Stimulated activated CD4-positive, alpha-beta T cell treated with anti-CD3 and anti-CD28 coated beads, Interleukin-15, amount 100 ng/mL, for 1 hour (primary cell): ENCODE measurements at places on chromosomes 2 and 18.

DNA sequence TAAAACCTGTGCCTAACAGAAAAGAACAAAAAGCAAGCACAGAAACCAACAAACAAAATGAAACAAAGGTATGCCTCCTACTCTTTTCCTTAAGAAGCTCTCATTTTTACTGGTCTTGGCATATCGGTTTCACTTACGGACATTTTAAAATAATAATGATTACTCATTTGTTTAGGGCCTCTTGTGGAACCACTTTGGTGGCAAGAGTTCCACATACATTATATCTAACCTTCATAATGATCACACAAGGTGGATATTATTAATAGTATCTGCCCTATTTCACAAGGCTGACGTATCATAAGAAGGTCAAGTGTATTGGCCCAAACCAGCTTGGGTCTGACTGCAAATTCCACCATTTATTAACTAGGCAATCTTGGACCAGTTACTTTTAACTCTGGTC is 304.7 kb downstream of the TCF4 start:
- DNase-seq, result no peak

GRCh38 chr2:77666251-77666980 is 144.2 kb upstream of the LRRTM4 start:
- no peak for DNase-seq

GRCh38 chr2:212180408-212181083 is 358.1 kb downstream of the ERBB4 start:
- DNase-seq, result no peak

DNA sequence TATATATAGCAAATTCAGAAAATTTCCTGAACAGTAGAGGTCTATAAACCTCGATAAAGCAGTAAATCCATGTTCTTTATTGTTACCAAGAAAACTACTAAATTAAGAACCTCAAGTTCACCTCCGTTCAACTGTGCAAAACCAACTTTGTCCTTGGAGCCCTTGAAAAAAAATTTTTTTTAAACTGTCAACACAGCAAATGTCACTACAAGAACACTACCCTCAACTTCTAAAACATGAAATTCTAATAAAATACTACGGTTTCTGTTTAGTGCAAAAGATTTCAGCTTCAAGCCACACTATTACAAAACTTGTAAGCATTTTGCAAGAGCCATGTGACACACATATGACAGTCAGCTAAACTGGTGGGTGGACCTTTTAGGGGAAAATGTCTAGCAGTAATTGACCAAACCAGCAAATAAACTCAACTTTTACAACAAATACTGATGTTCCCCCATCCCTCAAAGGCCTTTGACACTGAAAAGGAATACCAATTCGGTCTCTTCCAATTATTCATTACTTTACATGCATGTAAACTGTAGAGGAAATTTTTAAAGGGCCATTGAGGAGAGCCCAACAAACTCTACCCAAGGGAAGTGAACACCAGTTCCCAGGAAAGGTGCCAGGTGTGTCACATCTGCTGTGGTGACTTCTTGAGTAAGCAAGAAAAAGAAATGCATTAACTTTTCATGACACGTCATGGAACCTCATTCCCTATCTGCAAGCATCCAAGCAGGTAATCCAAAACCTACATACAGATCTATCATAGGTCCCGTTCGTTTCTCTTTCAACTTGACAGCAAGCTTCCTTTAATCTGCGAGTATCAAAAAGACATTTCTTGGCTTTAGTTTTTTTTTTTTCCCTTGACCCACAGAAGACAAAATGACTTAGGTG is 1.4 kb downstream of the RAB1A start:
- DNase-seq, result no peak

DNA sequence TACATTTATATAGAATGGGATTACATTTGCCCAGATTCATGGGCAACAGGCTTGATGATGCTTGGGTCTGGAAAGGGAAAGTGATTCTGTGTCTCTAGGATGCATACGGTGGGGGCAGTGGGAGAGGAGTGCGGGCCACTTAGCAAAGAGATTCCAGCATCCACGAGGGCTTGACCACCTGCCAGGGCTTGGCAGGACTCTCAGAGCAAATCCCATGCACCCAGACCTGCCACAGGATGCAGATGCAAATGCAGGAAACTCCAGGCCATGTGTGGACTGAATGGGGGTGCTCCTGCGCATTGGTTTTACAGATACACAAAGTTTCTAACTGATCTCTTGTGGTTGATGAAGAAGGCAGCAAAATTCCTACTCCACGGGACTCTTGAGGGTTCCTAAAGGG is 334.7 kb downstream of the CYRIA start:
- no peak for DNase-seq

GRCh38 chr2:186032102-186032738 is 293.6 kb downstream of the FSIP2 start:
- no peak for DNase-seq

DNA sequence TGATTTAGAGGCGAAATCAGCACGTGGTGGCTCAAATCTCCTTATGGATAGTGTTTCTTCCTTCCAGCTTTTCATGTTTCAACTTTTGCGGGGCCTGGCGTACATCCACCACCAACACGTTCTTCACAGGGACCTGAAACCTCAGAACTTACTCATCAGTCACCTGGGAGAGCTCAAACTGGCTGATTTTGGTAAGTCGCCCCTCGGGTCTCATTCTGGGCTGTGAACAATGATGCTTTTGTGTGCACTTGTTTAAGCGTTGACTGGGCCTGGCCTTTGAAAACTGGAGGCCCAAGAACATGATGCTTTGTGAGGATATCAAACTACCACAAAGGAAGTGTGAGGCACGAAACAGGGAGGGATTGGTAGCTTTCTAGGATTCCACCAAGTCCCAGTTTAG is 27.4 kb downstream of the CDK15 start:
- no peak for DNase-seq

DNA sequence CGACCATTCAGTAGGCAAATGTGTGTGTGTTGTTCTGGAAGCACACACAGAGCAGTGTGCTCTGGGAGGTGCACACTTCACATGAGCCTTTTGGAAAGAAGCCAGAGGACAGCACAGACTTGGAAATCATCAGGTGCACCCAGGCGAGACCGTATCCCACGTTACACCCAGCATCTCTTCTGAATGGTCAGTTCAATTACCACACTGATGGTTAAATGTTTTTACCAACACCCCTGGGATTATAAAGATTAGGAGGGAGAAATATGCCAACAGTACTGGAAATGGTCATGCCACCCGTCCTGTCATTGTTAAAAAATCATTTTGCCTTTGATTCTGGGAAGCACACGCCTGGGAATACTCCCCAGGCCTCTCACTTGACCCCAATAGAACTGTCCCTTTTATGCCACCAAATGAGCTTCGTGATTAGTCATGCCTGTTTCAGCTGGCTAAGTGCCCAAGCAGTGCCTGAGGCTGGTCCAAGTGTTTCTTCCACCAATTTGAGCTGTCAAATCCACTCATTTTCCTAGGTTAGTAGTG is 183.7 kb downstream of the NRP2 start:
- no peak for DNase-seq

DNA sequence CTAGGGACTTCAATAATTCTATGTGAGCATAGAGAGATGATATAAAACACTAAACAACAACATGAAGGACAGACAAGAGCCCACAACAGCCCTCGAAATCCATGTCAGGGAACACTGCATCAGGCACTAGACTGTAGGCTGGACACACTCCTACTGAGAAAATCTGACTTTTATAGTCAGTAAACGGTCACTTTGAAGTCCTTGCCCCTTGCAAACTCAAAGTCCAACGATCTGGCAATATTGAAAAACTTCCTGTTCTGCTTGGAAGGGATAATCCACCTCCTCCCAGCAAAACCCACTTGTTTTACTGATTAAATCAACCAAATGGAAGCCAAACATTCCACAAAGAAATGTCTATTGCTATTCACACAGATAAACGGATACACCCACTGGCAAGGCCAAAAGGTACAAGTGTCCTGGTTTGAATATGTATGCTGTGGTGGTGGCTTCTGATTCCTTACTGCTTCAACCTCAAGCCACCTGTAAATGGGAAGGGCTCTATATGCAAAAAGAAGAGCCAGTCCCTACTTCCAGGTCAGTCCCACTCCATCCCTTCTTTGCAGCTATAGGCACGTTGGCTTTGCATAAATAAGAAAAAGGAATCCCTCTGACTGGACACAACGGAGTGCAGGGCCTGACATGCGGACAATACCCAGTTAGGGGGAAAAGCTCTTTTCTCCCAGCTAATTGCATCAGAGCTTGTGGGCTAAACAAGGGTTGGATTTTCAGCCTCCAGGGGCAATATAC is 56.6 kb downstream of the STK39 start:
- DNase-seq, result no peak

DNA sequence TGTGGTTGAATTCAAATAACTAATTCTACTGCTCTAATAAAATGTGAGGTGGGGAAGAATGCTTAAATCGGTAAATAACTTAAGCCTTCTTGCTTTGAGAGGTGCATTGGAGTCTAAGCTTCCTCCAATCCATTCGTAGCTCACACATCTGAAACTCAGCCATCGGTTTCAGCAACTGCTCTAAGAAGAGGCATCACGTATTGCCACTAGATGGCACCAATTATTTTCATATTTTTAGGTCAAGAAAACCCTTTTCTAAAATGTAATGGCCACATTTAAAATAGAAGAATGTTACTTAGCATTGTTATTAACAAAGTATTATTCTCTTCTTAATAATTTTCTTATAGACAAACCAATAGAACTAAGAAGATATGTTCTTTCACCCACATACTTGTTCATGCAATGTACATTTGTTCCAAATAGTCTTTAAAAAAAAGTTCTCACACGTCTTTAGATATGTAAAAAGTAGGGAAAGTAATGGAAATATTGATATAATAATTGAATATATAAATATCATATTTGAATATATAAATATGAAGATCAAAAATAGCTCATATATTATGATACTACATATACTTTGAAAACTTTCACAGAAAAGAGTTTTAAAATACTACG is 229.8 kb downstream of the CCDC178 start:
- no peak for DNase-seq

GRCh38 chr2:74005786-74006185 is 21.1 kb downstream of the TET3 start:
- no peak for DNase-seq

DNA sequence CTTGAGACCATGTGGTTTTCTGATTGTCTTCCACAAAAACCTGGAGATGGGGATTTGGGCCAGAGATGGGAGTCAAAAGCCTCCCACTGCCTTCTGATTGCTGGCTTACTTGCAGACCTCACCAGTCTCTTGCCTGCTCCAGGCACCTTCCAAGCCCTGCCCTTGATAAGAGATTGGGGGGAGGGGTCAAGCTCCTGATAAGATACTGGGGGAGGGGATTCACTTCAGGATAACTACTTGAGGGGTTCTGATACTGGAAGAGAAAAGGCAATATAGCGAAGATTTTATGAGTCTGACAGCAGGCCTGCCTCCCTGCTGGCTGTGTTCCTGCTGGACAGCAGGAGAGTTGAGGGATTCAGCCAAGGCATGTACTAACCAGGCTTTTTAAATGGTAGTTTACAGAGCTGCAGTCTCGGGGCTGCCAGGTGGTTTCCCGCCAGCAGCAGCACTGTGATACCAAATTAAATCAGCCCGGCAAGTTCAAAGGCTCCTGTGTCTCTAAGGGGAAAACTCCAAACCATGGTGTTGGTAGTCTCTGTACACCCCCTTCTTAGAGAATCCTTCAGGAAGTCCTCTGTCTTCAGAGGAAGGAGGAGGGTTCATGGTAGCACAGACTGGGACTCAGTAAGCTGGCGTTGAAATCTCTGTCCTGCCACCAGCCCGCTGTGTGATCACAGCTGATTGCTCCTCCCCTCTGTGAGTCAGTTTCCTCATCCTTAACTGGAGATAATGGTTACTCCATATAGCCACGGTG is 58.3 kb downstream of the FBXO36 start:
- DNase-seq, result no peak

- DNase-seq, result no peak
Observed at GRCh38 chr2:60963190-60963589, 54.3 kb upstream of the PEX13 start.

GRCh38 chr18:58666176-58666575 is 5.1 kb upstream of the MALT1 start:
- DNase-seq, result no peak

DNA sequence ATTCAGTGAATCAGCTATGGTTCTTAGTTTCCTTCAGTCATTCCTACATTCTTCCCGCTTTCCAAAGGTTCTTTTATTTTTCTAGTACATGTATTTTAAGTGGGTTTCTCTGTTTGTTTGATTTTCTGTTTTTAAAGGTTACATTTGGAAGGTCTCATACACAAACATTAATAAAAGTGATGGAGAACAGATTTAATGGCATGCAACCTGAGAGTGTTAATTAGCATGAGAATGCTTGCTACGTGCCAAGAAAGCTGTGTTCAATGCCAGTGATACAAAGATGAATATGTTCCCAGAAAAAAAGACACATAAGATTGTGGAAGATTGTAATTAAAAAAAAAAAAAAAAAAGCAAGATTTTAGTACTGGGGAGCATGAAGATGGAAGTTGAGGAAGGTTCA is 61.8 kb upstream of the CDC42EP3 start:
- no peak for DNase-seq

DNA sequence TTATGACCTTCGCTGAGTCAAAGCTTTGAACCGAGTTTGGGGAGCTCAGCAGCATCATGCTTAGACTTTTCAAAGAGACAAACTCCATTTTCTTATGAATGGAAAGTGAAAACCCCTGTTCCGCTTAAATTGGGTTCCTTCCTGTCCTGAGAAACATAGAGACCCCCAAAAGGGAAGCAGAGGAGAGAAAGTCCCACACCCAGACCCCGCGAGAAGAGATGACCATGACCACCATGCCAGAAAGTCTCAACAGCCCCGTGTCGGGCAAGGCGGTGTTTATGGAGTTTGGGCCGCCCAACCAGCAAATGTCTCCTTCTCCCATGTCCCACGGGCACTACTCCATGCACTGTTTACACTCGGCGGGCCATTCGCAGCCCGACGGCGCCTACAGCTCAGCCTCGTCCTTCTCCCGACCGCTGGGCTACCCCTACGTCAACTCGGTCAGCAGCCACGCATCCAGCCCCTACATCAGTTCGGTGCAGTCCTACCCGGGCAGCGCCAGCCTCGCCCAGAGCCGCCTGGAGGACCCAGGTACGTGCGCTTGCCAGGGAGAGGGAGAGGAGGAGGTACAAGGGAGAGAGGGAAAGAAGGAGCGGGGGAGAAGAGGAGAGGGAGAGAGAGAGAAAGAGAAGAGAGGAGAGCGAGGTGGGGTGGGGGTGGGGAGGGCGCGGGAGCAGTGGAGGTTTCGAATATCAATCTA is at the start of gene DLX1:
Gene DLX1 (plus strand): TSS at position 48 of the 700 bp plus-strand sequence. CDS start 171 bp downstream, at position 219.
- no peak for DNase-seq

- no peak for DNase-seq
Observed at GRCh38 chr2:202005272-202005887, 28.3 kb upstream of the FZD7 start.

DNA sequence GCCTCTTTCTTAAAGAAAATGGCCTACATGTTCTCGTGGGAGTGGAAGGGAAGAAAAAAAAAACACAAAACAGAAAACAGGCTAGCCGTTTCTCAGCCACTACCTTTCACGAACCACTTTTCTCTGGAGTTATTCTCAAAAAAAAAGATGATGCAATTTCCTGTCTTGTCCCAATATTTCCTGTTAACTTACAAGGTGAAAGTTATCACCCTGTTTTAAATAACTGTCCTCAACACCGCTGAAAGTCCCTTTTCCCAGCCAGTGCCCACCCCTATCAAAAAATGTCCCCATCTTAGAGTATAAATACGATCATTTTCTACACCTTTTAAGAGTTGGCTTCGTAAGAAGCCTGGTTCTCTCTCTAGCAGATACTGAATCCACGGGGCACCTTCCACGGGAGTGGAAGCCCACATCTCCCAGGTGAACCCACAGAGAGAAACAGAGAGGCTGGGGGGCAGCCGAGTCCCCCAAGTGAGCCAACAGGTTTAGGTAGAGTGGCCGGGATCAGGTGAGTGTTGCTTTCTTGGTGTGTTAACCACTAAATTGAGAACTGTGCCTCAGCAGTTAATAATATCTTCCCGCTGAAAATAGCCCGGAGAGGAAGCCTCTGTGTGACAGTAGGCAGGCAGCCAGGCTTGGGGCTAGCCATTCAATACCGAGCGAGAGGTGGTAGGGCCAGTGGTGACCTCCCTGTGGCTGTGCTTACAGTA is 15.9 kb downstream of the SMAD7 start:
- DNase-seq, result no peak
